Trophoblast cell (in vitro differentiated cells and primary cell): ENCODE measurements at places on chromosomes 12 and 14.

DNA sequence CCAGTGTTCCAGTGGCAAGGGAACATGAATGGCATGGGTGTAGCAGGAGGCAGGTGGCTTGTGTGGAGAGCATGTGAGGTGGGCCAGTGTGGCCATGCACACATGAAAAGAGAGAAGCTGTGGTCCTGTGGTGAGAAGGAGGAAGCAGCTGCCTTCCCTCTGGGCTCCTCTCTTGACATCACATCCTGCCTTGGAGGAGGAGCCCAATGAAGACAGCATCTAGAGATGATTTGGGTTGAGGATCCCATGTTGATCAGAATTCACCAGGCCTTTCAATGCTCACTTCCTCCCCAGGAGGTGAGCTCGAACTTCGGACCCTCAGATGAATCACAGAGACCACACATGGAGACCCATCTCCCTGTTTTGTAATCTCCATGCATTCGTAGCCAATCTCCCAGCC lies 82.6 kb downstream of the LRRC74A start:
- no peak overlapping the region for H3K4me3 ChIP-seq
- peaks cover 12% of the 10 kb centered on the region for H3K4me1 ChIP-seq
- H3K27ac ChIP-seq: no peak overlapping the region
- H3K27me3 ChIP-seq: no peaks in the 10 kb centered on the region

DNA sequence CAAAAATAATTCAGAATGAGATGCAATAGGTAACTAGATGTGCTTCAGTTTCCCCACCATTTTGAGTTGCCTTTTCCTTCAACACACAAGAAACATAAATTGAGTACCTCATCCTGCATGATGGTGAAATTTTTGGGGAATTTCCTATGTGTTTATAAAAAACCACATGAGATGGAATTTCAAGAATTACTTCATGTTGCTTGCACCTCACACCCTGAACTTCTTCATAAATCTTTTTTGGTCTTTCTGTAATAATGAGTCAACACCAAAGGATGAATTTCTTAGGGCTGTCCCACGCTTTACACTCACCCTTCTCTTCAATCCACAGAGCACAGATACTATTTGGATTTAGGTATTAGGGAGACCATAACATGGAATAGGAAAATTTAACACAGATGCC lies 22.6 kb upstream of the LUM start:
- no peaks in the 10 kb centered on the region for H3K4me1 ChIP-seq
- no peak overlapping the region for H3K27ac ChIP-seq
- H3K36me3 ChIP-seq: no peaks in the 10 kb centered on the region
- no peaks in the 10 kb centered on the region for H3K27me3 ChIP-seq
- no peak for DNase-seq
- no peak overlapping the region for H3K4me3 ChIP-seq

DNA sequence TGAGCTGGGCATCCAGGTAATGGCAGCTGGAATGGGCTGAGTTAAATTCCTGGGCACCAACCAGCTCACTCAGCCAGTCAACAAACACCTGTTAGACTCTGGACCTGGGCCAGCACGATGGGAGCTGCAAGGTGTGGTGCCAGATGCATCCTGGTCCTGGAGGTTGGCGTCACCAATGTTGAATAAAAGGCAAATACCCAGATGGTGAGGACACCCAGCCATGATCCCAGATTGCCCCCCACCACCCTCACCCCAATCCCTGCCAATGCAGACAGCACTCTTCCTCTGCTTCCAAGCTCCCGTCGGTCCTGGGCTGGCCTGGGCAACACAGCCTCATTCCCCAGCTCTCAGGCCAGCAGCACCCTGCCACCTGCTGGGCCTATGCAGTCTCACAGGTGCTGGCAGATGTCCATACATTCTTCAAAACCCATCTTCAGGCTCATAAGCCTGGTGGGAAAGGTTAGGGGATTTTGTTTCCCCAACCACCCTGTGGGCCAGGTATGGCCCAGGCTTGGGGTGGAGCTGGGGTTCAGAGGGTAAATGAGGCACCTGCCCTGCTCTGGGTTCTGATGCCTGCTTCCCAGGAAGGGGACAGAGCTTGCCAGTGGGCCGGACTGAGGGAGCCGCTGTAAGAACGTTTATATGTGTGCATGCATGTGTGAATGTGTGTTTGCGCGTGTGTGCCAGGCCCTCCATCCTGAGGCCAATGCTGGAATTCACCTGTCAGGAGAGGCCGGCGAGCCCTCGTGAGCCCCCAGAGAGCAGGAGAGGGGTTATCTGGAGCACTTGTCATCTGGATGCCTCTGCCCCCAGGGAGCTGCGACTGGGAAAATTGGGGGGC lies 58.0 kb downstream of the LGMN start:
- peak; percentile 49 for DNase-seq
- H3K4me1 ChIP-seq: peaks cover 20% of the 10 kb centered on the region
- H3K36me3 ChIP-seq: peaks cover 10% of the 10 kb centered on the region
- H3K27me3 ChIP-seq: no peaks in the 10 kb centered on the region

- no peaks in the 10 kb centered on the region for H3K27me3 ChIP-seq
- H3K27ac ChIP-seq: no peak overlapping the region
- peak; percentile 83 for DNase-seq
- H3K4me3 ChIP-seq: no peak overlapping the region
- no peaks in the 10 kb centered on the region for H3K36me3 ChIP-seq
Measured at GRCh38 chr14:50601394-50601793, 41.4 kb downstream of the ATL1 start.

DNA sequence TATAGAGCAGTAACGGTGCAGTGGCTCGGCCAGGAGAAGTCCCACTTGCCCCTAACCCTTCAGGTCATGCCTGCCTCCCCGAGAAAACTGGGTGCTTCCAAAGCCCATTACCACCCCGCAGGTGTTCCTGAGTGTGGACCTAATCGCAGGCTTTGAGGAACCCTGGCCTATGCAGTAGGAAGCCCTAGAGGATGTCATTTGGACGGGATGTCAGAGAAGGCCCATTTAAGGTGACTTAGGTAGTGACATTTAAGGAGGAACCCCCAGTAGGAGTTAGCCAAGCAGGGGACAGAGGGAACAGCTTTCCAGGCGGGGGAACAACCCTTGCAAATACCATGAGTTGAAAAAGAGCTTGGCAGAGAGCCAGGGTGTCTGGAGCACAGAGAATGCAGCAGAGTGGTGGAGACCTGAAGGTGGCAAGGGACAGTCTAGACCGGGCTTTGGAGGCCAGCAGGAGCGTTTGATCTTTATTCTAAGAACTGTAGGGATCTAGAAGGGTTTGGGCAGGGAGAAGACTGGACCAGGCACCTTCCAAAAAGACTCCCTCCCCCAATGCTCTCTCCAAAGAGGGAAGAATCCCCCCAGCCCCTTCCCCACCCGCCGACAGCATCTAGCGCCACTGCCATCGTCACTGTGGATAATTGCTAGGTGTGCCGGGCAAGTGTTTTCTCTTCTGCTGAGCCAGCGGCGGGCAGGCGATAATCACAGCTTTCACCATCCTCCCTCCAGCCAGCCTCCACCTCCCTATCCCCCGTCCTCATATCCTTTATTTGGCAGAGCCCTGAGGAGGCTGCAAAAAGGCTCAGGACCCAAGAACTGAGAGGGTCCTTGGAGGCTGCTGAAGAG lies 33.3 kb upstream of the BEGAIN start:
- no peak overlapping the region for H3K27ac ChIP-seq
- H3K4me1 ChIP-seq: no peaks in the 10 kb centered on the region
- no peak overlapping the region for H3K4me3 ChIP-seq
- H3K27me3 ChIP-seq: no peaks in the 10 kb centered on the region
- no peak for DNase-seq

DNA sequence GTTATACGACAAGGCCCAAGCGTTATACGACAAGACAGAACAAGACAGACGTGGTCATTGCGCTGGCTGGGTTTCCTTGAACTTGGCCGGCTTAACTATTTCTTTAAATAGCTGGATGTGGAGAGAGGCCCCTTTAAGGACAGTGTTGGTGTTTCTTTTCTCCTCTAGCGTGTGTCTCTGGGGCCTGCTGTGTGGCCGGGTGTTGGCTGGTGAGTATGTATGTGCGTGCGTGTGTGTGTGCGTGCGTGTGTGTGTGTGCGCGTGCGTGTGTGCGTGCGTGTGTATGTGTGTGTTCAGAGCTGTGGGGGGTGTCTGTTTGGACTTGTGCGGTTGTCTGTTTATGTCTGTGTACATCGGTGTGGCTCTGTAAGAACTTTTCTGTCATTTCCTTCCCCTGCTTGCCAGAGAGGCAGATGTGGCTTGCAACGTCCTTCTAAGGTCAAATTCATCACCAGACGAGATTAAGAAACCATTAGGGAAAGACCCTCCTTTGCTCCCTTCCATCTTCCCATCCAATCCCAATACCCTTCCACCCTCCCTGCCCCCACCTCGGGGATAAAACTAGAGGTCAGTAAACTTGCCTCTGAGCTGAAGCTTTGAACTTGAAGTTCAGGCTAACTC lies 78.6 kb upstream of the TBX3 start:
- peaks cover 9% of the 10 kb centered on the region for H3K4me1 ChIP-seq
- no peak overlapping the region for H3K4me3 ChIP-seq
- no peaks in the 10 kb centered on the region for H3K27me3 ChIP-seq
- H3K27ac ChIP-seq: no peak overlapping the region
- DNase-seq: no peak

GRCh38 chr12:110182281-110182680 lies 58.1 kb downstream of the IFT81 start:
- H3K4me3 ChIP-seq: no peak overlapping the region
- H3K4me1 ChIP-seq: no peaks in the 10 kb centered on the region
- no peaks in the 10 kb centered on the region for H3K27me3 ChIP-seq
- H3K36me3 ChIP-seq: peaks cover 3% of the 10 kb centered on the region
- no peak overlapping the region for H3K27ac ChIP-seq

DNA sequence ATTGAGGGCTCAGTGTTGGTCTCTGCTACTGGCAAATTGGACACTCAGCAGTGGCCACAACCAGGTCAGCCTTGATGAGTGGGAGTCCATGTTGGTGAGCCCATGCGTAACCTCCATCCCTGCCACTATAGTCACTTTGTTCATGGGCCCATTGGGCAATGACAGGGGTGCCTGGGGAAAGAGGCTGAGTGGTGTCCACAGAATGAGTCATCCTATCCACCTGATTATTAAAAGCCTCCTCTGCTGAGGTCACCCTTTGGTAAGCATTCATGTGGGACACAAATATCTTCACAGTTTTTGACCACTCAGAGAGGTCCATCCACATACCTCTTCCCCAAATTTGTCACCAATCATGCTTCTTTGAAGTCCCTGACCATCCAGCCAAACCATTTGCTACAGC lies 50.0 kb downstream of the FIGNL2 start:
- no peaks in the 10 kb centered on the region for H3K27me3 ChIP-seq
- no peak for DNase-seq
- H3K4me3 ChIP-seq: no peak overlapping the region
- H3K27ac ChIP-seq: no peak overlapping the region
- H3K4me1 ChIP-seq: no peaks in the 10 kb centered on the region

DNA sequence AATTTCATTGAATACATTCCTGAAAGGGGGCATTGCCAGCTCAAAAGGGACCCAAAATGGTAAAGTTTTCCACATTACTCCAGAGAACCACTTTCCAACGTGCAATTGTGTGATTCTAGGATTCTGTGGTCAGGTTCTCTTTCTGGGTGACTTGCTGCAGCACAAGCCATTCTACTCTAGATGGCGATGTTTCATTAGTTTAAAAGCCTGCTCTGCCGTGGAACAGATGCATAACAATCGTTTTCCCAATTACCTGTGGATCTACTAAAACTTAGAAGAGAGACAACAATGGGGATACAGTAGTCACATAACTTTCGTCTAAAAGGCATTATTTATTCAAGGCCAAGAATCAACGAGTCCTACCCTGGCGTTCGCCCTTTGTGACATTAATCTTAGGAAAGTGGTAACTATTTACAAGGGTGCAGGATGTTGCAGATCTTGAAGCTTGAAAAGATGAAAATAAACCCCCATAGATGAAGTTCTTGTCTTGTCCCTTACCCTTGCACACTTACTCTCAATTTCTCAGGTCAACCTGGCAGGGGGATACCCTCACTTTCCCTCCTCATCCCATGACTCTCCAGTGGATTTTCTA lies 400.9 kb downstream of the SNAPC1 start:
- no peaks in the 10 kb centered on the region for H3K27me3 ChIP-seq
- H3K36me3 ChIP-seq: no peaks in the 10 kb centered on the region
- no peak overlapping the region for H3K27ac ChIP-seq

- H3K27ac ChIP-seq: no peak overlapping the region
- no peaks in the 10 kb centered on the region for H3K4me1 ChIP-seq
- H3K27me3 ChIP-seq: no peaks in the 10 kb centered on the region
- no peaks in the 10 kb centered on the region for H3K36me3 ChIP-seq
Measured at GRCh38 chr12:58950739-58951100, 30.4 kb upstream of the LRIG3 start.

GRCh38 chr14:59377991-59378601 lies 87.1 kb downstream of the GPR135 start:
- no peaks in the 10 kb centered on the region for H3K27me3 ChIP-seq
- no peak overlapping the region for H3K4me3 ChIP-seq
- no peak for DNase-seq
- no peaks in the 10 kb centered on the region for H3K36me3 ChIP-seq
- H3K27ac ChIP-seq: peak overlapping the region; percentile 24

DNA sequence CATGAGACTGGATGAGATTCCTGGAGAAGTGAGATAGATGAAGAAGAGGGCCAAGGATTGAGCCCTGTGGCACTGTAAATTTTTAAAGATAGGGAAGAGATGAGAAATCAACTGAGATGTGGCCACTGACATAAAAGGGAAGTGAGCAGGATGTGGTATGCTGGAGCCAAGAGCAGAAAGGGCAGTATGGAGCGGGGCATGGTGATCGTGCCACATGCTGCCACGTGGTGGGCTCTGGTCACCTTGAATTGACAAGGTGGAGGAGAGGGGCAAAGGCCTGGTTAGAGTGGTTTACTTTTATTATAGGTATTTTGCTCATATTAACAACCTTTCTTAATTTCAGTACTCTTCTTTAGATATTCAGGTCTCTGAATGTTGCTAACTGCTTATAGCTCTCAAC lies 257.9 kb downstream of the NEDD1 start:
- H3K27ac ChIP-seq: no peak overlapping the region

DNA sequence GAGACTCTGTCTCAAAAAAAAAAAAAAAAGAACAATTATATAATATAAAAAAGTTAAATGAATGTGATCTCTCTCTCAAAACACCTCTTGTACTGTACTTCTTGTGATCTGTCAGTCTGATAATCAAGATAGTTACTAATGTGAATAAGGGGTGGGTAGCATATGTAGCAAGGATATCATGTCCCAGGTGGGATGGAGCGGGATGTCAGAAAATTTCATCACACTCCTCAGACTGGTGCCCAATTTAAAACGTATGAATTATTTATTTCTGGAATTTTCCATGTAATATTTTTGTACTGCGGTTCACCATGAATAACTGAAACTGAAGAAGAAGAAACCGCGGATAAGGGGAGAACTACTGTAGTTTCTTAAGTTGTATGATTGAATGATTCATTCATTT lies 11.0 kb downstream of the CNOT2 start:
- no peaks in the 10 kb centered on the region for H3K36me3 ChIP-seq
- no peak overlapping the region for H3K27ac ChIP-seq
- no peak for DNase-seq
- no peaks in the 10 kb centered on the region for H3K27me3 ChIP-seq
- H3K4me1 ChIP-seq: no peaks in the 10 kb centered on the region

DNA sequence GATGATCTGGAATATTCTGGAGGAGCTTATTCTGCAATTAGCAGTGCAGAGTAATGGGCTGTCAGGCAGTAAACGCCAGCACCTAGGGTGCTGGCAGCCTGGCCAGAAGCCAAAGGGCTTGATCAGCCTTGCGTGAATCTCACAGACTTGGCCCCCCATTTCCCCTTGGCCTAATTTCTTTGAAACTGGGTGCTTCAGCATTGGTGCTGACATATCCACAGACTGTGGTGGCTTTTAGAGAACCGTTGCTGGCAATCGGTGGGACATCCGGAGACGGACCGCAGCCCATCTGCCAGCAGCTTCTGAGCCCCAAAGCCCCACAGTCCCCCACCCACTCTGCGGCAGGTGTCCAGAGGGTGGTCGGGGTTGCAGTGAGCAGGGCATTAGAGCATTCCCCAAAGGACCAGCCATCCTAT lies 157.1 kb downstream of the CALM1 start:
- no peak overlapping the region for H3K27ac ChIP-seq
- peaks cover 4% of the 10 kb centered on the region for H3K36me3 ChIP-seq
- DNase-seq: no peak
- peaks cover 17% of the 10 kb centered on the region for H3K4me1 ChIP-seq
- no peak overlapping the region for H3K4me3 ChIP-seq
